ENCODE measurements at places on chromosomes 1 and 21.

- no peak for DNase-seq
Measured at GRCh38 chr1:216261631-216262030, 161.6 kb downstream of the USH2A start.

GRCh38 chr21:16309250-16309971, 579.6 kb downstream of the USP25 start:
- no peak for DNase-seq

- DNase-seq, result no peak
Measured at GRCh38 chr1:119827010-119827409, 15.8 kb upstream of the REG4 start.

GRCh38 chr1:59005491-59006288, 221.8 kb upstream of the JUN start:
- DNase-seq, result no peak

DNA sequence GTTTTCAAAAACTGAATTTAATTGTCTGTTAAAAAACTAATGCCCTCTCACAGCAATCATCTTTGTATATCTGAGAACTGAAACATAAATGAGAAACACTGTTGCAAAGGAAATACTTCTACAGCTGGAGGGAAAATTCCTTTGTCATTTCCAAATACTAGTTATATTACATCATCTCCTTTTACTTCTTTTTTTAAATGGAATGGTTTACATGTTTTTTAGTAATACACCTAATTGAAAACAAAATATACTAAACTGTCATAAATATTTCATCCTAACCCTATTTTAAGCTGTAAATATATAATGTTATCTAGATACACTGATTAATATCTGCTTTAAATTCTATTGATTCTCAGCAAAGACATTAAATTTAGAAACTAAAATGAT, 19.1 kb downstream of the CDC42BPA start:
- DNase-seq, result no peak

DNA sequence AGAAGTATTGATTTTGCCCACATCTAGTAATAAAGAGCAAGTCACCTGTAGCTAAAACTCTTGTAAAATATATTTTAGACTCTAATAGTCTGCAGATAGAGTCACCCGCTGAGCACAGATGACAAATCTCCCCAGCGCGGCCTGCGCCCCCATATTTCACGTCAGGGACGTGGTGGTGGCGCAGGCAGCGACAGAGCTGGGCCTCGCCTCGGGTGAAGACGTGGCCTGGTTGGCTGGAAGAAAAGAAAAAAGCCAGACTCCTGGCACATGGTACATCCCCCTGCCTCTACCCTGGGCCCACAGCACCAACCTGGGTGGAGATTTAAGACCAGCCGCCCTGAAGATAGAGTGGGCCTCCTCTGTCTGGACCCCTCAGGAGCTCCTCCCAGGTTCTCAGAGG, 6.0 kb upstream of the DMBX1 start:
- DNase-seq, result no peak

GRCh38 chr1:96515925-96516324, 205.7 kb upstream of the PTBP2 start:
- no peak for DNase-seq

GRCh38 chr1:161330346-161330745, 16.2 kb downstream of the SDHC start:
- DNase-seq, result no peak

DNA sequence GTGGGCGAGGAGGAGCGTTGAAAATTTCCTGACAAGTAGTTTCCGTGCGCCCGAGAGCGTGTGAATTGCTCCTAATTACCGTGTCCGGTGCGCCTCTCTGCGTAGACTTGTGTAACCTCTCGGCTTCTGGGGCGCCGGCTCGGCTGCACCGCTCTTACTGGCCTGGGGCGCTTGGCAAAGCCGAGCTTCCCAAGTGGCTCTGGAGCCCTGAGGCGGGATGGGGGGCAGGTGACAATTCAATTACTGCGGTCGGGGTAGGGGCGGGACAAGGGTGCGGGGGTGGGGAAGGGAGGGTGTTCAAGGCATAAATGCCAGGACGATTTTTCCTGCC, 392 bp upstream of the DMRTA2 start:
- no peak for DNase-seq

GRCh38 chr1:226654046-226654667, 84.9 kb downstream of the ITPKB start:
- no peak for DNase-seq

- DNase-seq, result no peak
Measured at GRCh38 chr1:202498542-202498941, 150.0 kb downstream of the PPP1R12B start.

DNA sequence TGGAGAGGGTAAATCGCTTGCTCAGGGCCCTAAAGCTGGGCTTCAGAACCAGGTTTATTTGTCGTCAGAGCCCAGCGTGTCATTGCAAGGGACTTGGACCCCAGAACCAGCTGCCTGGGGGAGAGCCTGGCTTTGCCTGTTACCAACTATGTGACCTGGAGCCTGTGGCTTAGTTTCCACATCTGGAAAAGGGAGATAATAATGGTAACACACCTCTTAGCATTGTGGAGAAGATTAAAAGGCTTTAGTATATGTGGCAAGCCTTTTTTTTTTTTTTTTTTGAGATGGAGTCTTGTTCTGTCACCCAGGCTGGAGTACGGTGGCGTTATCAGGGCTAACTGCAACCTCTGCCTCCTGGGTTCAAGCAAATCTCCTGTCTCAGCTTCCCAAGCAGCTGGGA, 12.5 kb downstream of the CD52 start:
- no peak for DNase-seq

DNA sequence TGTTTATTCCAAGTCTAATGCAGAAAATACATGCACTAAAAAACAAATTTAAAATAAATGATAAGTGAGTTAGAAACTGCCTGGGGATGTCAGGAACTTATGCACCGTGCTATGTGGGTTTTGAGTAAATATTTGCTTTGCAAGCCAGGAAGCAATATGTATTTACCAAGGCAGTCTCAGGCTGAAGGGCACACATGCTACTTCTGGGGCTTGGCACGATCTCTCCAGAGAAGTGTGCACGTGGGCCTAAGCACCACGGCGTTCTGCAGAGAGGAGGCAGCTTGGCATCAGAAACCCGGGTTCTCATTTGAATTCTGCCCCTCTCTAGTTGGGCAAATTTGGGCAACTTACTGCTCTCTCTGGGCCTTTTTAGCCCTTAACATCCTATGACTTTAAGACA, 72.6 kb upstream of the ROR1 start:
- no peak for DNase-seq

DNA sequence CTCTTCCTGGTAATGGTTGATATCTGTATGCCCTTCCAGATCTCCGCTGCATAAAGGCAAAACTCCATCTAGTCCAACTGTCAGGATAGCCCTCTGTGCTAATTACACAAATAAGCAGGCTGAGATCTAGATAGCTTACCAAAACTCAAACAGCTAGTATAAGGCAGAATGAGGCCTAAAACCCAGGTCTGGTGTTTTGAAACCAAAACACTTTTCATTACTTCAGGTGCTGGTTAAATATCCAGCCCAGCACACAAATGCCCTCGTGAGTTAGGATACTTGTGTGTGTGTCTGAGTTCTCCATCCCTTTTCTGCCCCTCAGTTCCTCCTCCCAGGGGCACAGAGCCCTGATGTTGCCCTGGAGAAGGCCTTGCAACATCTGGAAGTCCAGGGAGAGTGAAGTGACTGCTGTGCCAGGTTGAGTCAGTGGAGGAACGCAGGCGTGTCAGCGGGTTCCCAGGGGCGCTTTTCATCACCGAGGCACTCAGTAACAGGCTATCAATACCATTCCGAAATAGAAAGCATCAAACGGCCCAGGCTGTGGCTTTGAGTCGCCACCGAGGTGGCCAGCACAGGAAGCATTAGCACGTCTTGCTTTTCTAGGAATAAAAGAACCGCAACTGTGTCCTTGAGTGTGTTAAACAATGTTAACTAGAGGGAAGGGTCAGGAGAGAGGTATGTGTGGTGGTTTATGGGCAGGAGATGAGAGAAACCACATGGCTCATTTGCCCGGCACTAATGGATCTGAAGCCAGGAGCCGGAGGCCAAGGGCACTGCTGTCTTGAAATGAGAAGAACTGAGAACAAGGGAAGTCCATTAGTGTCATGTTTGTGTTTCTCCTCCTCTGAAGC, 90.7 kb upstream of the WLS start:
- no peak for DNase-seq

DNA sequence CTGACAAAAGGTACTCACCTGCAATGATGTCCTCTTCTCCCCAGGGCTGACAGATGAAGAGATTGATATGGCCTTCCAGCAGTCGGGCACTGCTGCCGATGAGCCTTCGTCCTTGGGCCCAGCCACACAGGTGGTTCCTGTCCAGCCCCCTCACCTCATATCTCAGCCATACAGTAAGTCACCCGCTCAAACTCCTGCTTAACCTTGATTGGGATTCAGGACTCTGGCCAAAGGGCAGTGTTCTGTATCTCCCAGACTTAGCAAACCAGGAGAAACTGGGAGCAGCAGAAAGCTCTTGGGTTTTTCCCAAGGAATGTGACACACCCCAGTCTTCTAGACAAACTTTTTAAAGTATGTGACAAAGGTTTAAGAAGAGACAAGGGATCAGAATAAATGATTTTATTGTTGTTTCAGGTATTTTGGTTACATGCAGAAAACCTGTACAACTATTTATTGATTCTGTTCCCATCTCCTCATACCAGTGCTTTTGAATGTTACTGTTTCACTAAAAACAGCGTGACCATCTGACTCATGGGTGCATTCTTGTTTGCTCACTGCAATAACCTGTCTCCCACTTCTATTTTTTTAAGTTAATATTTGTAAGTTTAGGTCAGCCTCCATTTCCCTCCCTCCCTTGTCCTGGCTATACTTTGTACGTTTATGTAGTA, 124.6 kb downstream of the PEX14 start:
- no peak for DNase-seq

DNA sequence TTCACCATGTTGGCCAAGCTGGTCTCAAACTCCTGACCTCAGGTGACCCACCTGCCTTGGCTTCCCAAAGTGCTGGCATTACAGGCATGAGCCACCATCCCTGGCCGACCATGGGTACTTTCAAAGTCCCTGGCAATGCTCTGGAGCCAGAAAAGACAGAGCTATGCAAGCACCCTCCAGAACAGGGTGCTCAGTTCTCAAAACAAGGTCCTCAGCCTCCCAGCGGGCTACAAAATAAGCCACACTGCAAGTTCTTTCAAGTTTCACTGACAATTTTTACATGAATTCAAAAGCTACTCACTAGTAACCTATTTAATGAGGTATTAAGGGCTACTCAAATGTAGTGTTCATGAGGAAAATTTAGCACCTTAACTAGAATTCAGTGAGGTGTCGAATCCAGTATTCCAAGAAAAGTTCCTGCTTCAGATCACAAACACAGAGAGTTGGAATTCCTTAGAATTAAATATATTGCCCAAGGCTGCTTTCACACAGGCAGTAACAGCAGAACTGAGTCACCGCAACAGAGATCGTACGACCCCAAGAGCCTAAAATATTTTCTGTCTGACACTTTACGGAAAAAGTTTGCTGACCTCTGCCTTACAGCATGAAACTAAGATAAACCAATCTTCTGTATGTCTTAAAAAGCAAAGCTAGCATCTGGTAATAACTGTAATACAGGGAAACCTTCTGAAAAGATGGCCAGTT, 60.7 kb downstream of the HSF2BP start:
- DNase-seq, result no peak

DNA sequence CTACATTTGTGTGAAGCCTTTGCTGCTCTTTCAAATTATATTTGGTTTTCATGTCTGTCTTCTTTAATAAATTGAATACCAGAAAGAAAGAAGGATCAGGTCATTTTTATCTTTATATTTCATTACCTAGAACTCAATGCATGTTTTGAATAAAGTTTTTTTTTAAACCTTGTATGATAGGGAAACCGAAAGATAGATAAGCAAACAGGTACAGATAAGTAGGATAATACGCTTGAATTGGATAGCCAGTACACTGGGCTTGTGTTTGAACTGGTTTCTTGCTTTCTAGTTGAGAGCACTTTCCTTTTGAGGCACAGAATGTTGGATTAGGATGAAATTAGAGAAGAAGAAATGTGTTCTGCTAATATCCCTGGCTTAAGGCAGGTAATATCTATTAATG, 46.9 kb downstream of the PKN2 start:
- DNase-seq, result no peak
